Epithelial cell of proximal tubule (primary cell): ENCODE measurements at places on chromosomes 1 and 21.

DNA sequence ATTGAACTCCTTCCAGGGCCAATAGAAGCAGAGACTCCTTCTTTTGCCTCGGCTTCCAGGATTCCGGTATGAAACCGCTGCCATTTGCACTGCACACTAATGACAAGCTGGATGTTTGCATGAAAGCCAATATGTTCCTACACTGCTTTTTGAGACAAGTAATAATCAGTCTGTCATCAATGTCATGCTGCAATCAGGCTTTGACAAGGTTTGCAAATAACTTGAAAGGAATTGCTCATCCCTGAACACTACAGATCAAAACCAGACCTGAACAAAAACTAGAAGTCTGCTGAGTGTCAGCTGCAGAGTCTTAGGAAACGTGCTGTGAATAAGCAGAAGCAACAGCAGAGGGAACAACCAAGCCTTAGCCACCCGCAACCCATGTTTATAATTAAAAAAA lies 720.7 kb upstream of the CXADR start:
- DNase-seq: no peak

DNA sequence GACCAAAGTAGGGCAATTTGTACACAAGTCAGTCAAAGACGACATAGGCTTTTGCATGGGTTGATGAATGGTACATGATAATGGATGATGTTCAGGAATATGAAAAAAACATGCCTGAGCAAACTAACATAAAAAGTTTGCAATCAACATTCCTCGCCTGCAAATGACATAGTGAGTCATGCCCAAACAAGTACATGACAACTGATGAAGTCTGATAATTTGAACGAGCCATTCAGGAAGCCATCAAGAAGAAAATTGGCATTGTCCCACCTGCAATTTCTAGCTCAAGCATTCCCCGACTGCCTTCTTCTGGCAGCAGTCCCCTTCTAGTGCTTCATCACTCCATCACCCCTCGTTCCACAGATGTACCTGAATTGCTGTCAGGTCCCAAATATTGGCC lies 118.4 kb upstream of the NR5A2 start:
- no peak for DNase-seq

GRCh38 chr1:55301912-55302311 lies 86.7 kb upstream of the USP24 start:
- DNase-seq: no peak

- no peak for DNase-seq
Measured at GRCh38 chr1:81600878-81601622, 199.7 kb upstream of the ADGRL2 start.
